ENCODE measurements at places on chromosomes 7 and 10.

DNA sequence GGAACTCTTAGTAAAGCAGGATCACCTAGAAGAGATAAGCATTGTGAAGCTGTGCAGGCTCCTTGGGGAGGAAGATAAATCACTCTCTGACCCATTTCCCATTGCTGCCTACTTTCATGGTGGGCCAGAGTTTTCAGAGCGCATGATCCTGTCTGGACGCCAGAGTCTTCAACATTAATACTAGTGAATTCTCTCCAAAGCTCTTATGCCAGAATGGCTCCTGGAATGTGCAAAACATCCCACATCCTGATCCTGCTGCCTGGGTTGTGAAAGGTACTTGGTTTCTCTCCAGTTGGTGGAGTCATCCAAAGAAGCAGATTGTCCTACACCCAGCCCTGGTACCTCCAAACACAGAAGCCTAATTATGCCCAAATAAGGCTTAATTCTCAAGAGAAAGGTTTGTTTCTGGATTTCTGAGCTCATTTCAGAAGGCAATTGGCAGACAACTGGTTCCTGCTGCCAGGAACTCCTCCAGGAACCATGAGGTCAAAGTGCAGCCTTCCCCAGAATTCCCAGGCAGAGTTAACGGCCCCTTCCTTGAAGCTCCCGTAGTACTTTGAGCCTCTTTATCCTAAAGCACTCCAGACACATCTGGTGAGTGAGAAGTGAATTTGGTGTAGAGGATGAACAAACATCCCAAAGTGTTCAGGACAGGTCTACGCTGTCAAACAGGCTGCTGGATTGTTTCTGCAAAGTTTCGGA, 495.2 kb downstream of the PLXNA4 start:
- no peak for DNase-seq

- DNase-seq, result no peak
These were observed 27.0 kb upstream of the PRSS1 start for GRCh38 chr7:142722248-142722794.

DNA sequence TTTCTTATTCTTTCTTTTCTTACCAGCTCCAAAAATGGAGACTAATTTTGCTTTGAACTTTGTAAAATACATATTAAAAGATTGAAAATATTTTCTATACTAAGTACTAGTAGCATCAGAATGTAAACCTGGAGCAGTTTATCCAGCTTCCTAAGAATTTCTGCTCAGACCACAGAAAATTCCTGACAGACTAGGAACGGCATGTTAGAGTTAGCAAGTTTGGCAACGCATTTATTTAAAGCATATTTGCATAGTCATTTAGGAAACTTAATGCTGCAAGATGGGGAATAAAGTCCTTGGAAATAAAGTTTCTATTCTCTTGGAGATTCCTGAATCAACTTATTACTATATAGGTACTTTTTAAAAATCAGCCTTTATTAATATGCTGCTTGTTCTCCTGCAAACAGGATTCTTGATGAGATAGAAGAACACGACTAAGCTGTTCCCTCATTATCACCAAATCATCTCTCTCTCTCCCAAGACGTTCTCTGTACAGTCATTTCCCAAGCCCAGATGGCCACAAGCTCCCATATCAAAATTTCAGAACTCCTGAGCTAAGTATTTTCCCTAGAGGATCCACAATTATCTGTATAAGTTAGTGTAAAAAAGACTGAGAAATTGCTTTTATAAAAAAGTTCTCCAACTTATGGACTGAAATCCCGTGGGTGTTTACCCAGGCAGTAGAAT, 305.8 kb upstream of the NEBL start:
- DNase-seq, result no peak

- no peak for DNase-seq
These were observed 146.5 kb downstream of the CCDC3 start for GRCh38 chr10:12854988-12855387.

GRCh38 chr10:128538671-128539070, 412.4 kb upstream of the MKI67 start:
- DNase-seq, result no peak

DNA sequence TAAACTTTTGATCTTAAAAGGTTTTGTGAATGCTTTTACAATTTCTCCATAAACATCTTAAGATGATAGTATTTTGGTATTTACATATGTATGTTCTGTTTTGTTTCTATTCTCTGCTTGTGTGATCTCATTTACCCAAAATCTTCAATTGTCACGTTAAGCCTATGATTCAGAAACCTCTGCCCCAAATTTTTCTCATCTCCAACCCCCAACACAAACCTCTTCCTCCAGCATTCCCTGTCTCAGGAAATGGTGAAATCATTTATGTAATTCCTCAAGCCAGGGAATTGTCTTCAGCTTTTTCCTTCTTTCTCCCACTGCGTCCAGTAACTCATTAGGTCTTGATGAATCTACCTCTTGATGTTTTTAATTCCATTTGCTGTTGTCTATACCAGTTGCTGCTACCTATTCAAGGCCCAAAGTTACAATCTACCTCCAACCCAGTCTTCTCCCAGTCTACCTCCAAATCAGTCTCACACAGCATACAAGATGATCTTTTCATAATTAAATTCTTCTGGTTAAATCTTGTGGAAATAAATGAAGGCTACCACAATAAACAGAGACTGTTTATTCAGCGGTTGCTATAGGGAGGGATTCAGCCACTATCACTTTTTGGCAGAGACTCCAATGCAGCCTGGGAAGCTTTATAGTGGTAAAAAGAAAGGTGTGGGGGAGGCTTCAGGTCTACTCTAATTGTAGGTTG, 5.8 kb downstream of the CFAP69 start:
- no peak for DNase-seq

GRCh38 chr10:32112055-32112454, 55.8 kb upstream of the KIF5B start:
- DNase-seq, result peak; percentile 77

- peak; percentile 72 for DNase-seq
These were observed at the start of gene FIGNL1 for GRCh38 chr7:50449881-50450589. Gene FIGNL1 (minus strand): TSS chr7:50450350. CDS start chr7:50447287, 3,063 bp downstream.

DNA sequence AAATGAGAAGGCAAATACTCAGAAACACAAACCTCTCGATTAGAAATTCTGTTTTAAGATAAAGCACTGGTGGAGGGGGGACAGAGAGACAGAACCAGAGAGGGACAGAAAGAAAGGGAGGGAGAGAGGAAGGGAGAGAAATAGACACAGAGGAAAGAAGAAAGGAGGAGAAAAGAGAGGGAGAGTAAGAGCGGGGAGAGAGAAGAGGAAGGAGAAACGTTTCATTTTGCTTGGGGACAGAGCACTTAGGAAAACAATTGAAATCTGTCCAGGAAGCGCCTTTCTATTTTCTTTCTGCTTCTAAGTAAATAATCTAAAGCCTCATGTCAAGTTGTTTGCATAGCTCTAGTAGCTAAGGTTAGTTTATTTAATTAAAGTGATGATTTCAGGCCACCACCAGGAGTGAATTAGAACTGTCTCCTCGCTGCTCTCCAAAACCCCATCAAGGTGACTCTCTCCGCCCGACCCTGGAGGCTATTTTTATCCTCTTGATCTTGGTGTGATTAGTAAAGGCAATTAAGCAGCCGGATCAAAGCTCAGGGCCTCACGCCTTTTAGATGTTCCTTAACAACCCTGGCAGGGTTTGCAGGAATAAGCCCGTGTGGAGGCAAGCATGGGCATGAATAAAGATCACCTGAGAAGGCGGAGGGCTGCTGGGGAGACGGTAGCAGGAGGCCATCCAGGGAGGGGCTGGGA, 73.4 kb upstream of the INSIG1 start:
- DNase-seq, result no peak

GRCh38 chr10:1597370-1598146, 139.8 kb downstream of the ADARB2 start:
- no peak for DNase-seq

DNA sequence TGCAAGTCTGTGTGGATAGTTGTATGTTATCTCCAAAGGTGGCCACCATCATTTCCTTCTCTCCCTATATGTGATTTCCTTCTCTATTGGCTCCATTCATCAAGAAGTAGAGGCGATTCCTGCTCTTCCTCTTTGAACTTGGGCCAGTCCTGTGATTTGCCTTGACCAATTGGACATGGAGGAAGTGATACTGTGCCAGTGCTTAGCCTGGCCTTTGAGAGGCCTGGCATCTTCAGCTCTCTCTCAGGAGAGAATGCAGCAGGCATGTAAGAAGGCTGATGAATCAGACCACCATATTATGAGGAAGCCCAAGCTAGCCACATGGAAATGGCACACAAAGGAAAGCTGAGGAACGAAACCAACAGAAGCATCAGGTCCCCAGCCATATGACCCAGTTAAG, 195.0 kb upstream of the SVIL start:
- DNase-seq, result no peak

DNA sequence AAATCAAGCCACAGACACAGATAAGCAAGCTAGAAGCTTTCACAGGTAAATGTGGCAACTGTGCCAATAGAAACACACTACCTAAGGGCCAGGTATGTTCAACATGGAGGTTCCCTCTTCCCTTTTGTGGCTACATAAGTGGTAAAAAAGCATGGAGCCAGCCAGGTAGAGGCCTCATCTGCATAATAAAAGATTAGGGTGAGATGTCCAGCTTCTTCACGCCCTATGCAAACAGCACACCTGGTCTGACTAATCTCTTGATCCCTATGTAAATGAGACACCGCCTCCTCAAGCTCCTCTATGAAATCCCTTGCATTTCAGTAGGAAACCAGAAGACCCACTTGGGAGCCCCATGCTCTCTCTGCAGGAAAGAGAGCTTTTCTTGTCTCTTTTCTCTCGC, 282.2 kb downstream of the NEBL start:
- DNase-seq, result no peak

DNA sequence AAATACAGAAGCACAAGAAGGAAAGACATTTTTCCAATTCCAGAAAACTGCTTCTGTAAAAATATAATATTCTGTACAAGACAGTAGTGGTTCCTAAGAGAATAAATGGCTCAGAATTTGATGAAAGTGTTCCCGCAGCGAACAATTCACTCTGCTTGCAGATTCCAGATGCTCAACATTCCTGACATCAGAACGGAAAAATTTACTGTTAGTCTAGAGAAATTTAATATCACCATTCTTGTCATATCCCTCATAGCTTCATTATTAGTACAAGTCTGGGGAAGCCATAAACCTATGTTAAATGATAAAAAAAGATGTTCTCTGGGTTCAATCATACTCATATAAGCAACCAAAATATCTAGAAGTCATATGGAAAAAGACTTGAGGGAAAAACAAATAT, 83.6 kb downstream of the MPP7 start:
- peak; percentile 33 for DNase-seq

- DNase-seq, result no peak
These were observed 22.1 kb downstream of the CYP17A1 start for GRCh38 chr10:102814873-102815661.

GRCh38 chr7:1745018-1745532, 75.0 kb downstream of the ELFN1 start:
- no peak for DNase-seq

DNA sequence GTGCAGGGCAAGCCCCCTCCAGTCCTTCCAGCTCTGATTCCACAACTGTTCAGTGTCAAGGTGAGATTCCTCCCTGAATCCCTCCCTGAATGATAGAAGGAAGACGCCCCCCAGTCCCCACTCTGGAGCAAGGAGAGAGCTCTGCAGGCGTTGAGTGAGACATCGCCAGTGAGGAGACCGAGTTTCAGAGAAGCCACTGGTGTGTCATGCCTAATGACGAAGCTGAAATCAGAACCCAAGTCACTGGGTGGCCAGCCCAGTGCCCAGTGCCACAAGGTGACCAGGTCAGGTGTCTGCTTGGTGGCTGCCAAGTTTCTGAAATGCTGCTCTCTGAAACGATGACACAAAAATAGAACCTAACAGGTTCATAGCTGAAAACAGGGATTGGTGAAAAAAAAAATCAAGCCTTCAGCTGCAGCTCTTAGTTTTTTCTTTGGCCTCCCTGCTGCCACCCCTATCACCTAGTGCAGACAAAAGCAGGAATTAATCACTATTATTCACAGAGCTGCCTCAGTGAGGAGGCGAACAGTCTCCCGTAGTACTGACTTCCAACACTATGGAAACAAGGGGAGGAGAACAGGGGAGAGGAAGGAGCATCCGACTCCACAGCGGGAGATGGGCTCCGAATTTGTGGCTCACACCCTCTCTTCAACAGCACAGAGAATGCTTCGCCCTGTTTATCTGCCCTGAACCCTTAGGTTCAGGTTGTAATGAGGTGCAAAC, 153.5 kb downstream of the ARHGAP12 start:
- DNase-seq, result no peak

- DNase-seq, result no peak
These were observed 94.6 kb upstream of the RNF32 start for GRCh38 chr7:156545979-156546378.

- DNase-seq, result no peak
These were observed 23.7 kb downstream of the GBF1 start for GRCh38 chr10:102269017-102269416.

GRCh38 chr7:150311711-150312110, 11.4 kb upstream of the LRRC61 start:
- no peak for DNase-seq

DNA sequence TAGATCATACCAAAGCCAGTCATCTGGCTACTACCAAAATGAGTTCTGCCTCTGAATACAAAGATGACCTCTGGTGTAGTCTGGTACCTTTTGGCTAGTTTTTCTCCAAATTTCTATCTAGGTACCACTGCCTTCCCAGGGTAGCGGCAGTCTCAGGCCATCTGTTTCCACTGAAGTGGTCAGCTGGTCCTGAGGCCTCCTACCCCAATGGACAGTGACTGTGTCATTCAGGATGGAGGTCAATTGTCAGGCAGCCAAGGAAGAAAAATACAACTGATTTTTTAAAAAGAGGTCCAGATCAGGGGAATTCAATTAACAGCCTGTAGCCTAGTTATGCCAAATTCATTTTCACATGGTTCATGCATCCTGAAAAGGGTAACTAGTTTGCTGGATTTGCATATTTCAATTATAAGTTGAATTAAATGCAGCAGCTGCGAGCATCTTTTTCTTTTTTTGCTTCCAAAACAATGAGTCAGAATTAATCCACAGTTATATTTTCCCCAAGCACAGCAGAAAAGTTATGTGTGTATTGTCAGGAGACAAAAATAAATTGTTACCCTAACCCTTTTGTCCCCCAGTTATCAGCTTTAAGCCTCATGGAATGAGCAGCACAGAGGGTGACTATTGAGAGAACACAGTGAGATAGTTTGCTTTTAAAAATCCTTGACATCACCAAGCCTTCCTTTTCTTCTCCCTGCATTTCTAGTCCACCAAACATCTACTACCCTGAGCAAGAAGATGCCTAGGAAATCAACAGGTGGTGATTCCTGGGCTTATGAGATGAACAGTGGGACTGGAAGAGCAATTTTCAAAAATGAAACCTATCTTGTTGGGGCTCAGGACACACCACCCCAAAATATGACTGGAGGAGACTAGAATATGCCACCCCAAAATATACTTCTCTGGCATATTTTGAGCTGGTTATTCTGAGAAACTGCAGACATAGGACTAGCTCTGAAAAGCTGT, 27.7 kb downstream of the BCCIP start:
- no peak for DNase-seq

All from HTR-8/SVneo (cell line).